ENCODE measurements at places on chromosomes 3 and 15.

DNA sequence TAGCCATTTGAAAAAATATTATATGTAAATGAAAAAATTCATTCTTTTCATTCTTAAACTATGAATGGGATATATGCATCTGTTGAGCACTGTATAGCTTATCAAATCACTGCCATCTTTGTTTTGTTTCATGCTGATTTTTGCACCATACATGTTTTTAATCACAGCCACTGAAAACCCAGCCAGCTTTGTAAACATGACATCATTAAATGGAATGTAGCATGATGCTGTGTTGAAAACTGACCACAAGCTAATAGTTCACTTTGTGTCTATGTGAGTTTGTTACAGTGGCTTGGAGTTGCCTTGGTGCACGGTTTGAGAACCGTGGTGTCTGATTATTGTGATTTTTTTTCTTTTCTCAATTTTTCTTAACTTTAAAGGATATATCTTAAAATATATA is 75.7 kb downstream of the GMPS start:
- no peak for DNase-seq

GRCh38 chr3:87503900-87504498 is 227.6 kb upstream of the POU1F1 start:
- no peak for DNase-seq

DNA sequence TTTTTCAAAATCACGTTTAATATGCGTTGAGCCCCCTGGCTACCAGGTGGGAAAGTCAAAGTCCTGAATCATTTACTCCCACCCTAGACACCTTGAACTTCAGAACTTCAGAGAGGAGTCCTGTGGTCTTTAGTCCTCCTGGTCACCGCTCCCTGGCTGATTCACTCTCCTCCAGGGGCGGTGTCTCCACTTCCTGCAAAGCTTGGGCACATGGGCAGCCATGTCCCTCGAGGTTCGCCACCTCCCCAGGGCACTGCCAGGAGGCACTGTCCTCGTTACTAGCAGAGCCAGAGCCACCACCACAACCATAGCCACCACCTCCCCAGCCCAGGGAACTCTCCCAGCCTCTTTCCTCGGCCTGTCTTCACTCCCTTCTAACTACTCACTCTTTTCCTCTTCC is 31.0 kb downstream of the LOXL1 start:
- DNase-seq, result no peak

- DNase-seq, result no peak
Measured at GRCh38 chr3:44186111-44186672, 55.5 kb upstream of the TOPAZ1 start.

DNA sequence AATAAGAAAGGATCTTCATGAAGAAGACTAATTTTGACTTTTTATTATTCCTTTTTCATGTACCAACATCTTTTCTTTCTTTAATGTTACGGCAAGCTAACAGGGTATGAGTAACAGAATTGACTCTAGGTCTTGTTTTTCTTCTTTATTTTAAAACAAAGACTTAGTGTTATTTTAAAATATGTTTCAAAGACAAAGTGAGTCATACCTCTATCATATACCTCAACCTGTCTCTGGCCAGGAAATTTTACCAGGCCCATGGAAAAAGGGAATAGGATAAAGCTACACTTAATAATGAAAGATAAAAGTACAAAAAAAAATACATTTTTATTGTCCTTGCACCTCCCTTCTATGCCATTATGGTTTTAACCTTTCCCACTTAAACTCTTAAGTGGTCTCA is 57.4 kb downstream of the ZNF148 start:
- no peak for DNase-seq

DNA sequence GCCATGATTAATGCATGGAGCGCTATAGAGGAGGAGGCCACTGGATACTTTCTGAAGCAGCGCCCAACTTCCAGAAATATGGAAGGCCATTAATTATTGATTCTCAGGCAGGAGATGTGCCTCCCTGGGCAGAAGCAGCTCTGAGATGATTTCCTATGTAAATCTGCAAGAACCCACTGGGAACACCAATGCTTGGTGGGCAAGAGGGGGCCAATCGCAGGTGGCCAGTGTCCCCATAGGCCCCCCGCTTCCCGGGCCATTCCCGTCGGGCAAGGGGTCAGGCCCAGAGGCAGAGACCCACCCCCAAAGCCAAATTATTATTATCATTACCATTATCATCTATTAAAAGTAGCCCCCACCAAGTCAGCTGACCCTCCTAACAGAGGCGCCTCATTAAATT is 288.0 kb upstream of the TLE3 start:
- no peak for DNase-seq

GRCh38 chr3:156497326-156497725 is 57.6 kb downstream of the SSR3 start:
- DNase-seq, result no peak

DNA sequence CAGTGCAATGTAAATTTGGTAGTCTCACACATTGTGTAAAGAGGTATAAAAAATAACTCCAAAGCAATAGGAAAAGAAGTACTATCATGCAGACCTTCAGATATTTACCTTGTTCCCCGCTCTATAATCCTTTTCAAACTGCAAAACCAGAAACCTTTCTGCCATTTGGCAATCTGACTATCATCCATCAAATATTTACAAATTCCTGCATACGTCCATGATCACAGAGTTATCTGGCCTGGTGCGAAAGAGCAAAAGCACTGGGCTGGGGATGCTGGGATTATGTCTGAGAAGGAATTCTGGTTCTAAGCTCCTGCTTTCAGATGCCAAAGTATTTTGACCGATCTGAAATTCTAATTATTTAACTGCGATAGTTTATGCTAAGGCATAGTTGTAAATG is 143.1 kb downstream of the RORA start:
- no peak for DNase-seq

DNA sequence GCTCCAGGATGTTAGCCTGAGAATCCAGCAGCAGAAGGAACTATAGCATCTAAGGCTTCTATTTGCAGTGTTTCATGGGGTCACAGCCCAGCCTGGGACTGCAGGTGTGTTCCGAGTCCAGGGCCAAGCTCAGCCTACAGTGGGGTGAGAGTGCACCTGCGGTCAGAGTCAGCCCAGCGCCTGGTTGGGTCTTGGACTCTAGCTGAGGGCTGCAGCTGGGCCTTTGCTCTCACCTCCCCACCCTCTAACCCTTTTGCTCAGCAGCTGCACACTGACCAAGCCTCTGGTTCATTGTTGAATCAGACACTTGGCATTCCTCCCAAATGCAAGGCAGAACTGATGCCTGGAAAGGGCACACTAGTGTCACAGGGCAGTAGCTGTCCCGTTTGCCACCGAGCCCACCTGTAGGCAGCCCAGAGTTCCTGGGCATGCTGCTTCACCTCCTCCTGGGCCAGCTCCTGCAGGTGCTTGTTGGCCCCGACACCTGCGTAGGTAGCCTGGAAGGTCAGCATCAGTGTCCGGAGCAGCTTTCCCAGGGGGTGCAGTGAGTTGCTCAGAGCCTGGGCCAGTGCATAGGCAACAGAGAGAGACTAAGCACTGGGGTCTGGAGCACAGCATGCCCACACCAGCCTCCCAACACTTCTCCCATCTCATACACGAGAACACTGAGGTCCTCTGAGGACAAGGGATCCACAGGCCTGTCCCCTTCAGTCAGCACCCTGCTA is 17.5 kb downstream of the ALS2CL start:
- DNase-seq, result no peak

- DNase-seq, result peak; percentile 35
Measured at GRCh38 chr3:182683453-182683852, 109.9 kb upstream of the ATP11B start.

DNA sequence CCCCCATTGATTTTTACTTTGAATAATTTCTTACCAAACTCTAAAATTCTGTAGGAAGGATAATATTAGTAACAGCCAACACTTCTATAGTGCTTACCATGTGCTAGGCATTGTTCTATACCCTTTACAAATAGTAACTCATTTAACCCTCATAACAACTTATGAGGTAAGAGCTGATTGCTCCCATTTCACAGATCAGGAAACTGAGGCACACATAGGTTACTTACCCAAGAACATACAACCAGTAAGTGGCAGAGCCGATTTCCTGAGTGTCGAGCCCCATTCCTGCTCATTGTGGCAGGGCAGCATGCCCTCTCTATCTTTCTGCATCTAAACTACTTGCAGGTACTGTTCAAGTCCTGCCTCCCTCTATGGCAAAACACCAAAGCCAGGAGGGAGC is 9.0 kb downstream of the CCDC32 start:
- no peak for DNase-seq

DNA sequence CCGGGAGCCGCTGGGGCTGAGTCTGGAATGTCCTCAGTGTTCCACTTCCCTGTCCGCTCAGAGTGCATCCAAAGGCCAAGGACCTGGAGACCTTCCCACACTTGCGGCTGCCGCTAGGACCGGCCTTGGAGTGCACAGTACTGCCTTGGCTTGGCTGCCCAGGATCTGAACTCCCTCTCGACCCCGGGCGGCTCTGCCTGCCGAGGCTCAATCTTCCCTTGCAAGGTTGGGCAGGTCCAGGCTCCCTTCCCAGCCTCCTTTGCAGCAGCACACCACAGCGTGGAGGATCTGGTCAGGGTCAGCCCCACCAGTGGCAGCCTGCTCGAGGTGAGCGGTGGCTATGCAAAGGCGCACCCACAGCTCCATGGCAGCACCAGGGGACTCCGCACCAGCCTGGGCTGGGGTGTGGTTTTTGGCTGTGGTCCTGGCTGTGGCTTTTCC is 69.2 kb downstream of the PLXNA1 start:
- DNase-seq, result no peak

- no peak for DNase-seq
Measured at GRCh38 chr3:134965865-134966481, 170.9 kb downstream of the EPHB1 start.

- peak; percentile 22 for DNase-seq
Measured at GRCh38 chr3:52299879-52300611, 12.4 kb downstream of the GLYCTK start.

DNA sequence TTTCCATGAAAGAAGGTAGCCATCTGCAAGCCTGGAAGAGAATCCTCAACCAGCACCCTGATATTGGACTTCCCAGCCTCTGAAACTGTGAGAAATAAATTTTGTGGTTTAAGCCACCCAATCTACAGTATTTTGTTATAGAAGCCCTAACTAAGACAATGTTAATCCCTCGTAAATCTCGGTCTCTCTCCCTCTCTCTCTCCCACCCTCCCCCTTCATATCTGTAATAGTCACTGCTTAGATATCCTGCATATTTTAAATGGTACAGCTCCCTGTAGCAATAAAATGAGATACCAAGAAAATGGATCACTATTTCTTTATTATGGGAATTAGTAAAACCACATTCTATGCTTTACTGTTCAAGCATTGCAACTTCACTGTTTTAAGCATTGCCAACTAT is 21.0 kb upstream of the FAM174B start:
- DNase-seq, result no peak

DNA sequence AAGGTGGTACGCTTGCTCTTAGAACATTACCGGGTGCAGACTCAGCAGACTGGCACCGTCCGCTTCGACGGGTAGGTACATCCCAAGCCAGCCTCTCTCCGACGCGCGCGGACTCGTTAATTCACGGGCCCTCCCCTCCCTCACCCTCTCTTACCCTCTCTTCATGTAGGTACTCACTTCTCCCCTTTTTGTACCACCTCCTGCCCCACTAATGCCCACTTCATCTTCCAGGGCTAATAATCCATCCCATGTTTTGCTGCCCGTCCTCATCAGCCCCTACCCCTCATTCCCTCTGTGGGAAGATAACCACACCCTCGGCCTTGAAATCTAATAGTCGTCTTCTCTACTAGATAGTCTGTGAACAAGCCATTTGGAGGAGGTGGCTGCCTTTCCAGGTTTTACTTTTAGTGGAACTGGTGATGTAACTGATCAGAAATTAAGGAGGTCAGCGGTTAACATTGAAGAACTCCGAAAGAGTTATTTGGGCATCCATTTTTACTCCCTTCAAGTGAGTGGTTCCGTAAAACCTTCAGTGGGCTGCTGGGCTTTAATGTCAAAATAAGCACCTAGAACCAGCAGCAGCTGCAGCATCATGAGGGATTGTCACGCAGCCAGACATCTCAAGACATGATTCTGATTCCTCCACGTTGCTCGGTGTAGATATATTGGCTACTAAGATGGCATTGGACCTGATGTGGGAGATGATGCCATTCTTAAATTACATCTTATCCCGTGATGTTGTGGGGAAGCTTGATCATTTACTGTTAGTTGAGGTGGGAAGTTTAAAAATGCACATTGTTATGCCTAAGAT is 1.3 kb downstream of the FEM1B start:
- DNase-seq, result no peak

GRCh38 chr15:48178648-48178931 is 495 bp upstream of the MYEF2 start:
- no peak for DNase-seq

GRCh38 chr3:79767905-79768267 is at the start of gene ROBO1:
Gene ROBO1 (minus strand): TSS chr3:79767998.
- DNase-seq, result no peak

GRCh38 chr3:150469931-150470740 is 62.0 kb downstream of the TSC22D2 start:
- no peak for DNase-seq

- DNase-seq, result no peak
Measured at GRCh38 chr15:58650102-58650501, 99.4 kb downstream of the ADAM10 start.

DNA sequence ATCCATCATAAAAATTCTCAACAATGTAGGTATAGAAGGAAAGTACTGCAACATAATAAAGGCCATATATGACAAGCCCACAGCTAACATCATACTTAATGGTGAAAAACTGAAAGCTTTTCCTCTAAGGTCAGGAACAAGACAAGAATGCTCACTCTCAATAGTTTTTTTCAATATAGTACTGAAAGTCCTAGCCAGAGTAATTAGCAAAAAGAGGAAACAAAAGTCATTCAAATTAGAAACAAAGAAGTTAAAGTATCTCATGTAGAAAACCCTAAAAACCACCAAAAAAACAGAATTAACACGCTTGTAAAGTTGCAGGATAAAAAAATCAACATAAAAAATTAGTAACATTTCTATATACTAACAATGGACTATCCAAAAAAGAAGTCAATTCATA is 61.8 kb downstream of the MYH15 start:
- no peak for DNase-seq
